ENCODE measurements at places on chromosomes 12 and 14.

GRCh38 chr14:83470959-83471695 lies 1937.5 kb upstream of the SEL1L start:
- DNase-seq = no peak

- DNase-seq = no peak
Measured at GRCh38 chr12:109681986-109682707, 31.5 kb upstream of the FAM222A start.

DNA sequence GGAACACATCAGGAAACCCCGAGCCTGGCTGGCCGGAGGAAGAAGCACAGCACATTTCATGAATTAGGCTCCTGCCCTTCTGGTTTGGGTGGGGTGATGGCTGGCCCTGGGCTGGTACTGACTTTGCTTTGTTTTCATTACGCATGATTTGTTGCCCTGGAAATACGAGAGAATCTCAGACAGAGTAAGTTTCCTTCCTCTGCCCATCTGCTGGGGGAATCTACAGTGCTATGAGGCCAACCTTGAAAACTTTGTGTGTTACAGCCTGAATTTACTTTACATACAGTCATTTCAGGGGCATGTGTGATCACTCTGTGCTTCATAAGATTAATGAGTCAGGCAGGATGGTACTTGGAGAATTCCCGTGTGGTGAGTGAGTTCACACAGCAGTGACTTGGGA lies 20.5 kb upstream of the SLC5A8 start:
- no peak for DNase-seq

GRCh38 chr12:116273813-116274550 lies 3.5 kb downstream of the MED13L start:
- no peak for DNase-seq

- no peak for DNase-seq
Measured at GRCh38 chr12:91059211-91059610, 1.4 kb upstream of the KERA start.

DNA sequence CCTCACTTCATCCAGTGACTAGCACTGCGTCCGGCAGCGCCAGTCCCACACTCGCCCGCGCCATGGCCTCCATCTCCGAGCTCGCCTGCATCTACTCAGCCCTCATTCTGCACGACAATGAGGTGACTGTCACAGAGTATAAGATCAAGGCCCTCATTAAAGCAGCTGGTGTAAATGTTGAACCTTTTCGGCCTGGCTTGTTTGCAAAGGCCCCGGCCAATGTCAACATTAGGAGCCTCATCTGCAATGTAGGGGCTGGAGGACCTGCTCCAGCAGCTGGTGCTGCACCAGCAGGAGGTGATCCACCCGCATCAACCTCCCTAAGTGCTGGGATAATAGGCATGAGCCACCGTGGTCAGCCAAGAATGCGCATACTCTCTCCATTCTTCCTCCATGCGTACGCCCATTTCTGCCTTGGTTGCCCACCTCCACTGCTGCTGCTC lies 59.9 kb downstream of the IRF2BPL start:
- DNase-seq = no peak

Data from HL-60 (cell line).